ENCODE measurements at places on chromosomes 11 and 22.

DNA sequence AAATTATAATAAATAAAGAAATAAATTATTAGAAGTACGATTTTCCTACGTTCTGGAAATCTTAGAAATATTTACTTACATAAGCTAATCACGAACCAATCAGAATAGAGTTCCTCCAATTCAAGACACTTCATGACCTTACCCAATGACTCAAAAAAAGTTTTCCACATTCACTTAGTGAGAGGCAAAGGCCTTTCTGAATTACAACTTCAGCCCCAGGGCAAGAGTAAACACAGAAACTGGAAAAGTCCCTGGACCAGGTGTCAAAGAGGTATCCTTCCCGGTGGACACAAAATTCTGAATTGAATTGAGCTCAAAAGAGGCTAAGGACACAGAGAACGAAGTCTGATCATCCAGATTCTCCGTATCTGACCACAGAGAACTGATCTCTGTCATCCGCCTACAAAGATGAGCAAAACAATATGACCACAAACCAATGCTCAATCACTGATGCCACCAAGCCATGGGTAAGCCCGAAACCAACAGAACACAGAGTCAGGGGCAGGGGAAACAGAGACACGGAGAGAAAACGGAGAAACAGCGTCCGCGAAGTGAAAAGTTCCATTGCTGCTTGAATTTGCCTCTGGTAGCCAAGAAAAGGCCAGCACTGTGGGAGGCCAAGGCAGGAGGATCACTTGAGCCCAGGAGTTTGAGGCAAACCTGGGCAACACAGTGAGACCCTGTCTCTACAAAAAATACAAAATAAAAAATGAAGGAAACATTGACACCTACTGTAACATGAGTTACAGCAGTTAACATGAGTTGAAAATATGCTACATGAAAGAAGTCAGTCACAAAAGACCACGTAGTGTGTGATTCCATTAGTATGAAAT lies 6.8 kb downstream of the BID start:
- no peak for DNase-seq

- no peak for DNase-seq
Observed at GRCh38 chr11:119608781-119609180, 120.2 kb downstream of the NECTIN1 start.

DNA sequence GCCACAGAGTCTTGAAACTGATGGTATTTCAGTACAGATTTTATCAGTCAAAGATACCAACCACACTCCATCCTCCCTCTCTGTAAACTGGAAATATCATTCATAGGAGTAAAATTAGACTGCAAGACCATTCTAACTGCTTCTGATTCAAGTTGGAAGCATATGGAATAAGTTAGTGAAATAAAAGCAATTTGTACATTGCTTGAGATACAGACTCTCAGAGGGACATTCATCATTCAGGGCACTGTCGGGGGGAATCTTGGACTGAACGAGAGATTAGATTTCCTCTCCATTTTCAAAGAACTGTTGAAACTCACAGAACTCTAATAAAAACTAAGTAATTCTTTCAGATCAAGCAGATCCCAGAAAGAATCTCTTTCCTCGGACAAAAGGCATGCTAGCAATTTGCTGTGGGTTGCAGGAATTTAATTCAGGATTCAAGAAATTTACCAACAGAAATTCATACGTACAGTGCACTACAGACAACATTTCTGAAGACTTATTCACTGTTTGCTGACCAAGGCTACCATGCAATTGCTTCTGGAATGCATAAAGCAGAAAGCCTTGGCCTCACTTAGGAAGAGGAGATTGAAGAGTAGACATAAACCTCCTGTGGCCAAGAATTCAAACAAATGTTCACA lies 34.1 kb downstream of the PAMR1 start:
- DNase-seq, result peak; percentile 94

- DNase-seq, result no peak
Observed at GRCh38 chr11:120270386-120270785, 30.4 kb downstream of the POU2F3 start.

DNA sequence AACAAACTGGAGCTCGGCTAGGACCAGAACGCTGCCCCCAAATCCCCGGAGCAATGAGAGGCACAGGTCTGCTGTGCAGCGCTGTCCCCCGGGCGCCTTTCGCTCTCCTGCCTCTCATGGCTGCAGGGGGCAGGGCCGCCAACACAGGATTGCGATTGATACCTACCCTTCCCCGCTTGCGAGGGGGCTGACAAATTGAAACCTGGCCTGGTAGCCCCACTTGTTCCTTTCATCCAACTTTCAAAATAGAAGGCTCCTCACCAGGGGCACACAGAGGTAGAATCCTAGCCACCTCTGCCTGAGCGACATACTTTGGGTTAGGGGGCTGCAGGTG lies 642 bp upstream of the CASTOR1 start:
- no peak for DNase-seq

Measured in AG09309 (cell line).